D721Med (cell line): ENCODE measurements at places on chromosomes 2 and 18.
A peak's percentile ranks its signal among the peaks of the same experiment; 100 is the strongest.

GRCh38 chr2:111160758-111161157 lies 40.0 kb downstream of the BCL2L11 start:
- no peak for DNase-seq

DNA sequence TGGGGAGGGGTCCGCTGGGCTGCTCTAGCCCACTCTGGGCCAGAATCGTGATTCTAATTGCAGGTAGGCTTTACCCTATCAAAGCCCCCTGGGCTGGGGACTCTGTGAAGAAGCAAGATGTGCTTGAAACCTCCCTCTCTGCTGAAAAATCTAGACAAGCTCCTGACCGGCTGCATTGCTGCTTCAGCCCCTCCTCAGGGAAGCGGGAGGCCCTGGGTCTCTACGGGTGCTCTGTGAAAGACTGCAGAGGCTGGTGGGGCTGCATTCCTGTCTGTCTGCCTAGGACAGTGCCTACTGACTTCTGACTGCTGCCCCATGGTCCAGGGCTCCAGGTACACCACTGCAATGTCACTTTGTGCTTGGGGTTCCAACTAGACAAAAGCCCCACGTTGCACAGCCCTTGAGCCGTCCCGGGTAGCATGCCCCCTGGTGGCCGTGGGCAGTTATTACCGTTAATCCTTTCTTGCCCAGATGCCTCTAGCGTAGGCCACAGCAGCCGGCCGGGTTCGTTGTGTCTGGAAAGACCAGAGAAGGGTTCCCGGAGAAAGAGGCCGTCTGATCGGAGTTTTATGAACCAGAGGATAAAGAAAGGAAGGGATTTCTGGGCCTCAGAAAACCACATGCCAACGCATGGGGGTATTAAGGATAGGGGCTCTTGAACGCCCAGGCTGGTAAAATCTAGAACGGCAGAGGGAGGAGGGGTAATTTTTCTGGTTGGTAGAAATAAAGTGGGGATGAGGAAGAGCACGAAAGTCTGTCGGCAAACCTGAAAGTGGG lies 15.9 kb upstream of the C1QL2 start:
- DNase-seq: no peak

DNA sequence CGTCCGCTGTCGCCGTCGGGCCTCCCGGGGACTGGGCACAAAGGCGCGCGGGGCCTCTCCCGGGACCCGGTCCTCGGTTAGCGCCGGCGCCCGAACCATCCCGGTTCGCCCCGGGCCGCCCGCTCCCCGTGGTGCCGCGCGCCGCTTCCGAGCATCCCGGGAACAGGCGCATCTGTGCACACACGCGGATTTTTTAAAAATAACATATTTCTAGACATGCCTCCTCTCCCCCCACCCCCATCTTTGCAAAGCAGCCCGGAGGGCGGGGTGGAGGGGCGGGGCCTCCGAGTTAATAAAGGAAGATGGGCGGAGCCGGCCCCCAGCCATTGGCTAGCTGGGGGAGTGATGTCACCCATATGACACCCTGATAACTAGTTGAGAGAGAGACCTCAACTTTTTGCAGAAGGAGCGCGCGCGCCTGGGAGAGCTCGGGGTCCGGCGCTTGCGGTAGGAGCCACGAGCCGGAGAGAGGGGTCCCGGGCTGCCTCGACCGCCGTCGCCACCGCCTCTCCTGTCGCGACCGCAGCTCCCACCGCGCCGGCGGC lies at the start of gene SOX11:
SOX11 (plus strand) TSS at position 400 of the 545 bp plus-strand sequence. CDS start 338 bp downstream, outside the sequence.
- DNase-seq: peak; percentile 86

DNA sequence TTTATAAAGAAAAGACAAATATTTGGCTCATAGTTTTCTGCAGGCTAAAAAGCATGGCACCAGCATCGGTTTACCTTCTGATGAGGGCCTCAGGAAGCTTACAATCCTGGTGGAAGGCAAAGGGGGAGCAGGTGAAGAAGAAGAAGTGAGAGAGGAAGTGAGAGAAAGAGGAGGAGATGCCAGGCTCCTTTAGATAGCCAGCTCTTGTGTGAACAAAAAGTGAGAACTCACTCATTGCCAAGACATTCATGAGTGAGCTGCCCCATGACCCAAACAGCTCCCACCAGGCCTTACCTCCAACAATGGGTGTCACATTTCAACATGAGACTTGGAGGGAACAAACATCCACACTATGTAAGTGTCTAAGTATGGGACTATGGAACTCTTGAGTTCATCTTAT lies 14.3 kb downstream of the CCDC150 start:
- no peak for DNase-seq
